ENCODE measurements at places on chromosomes 6 and 20.

DNA sequence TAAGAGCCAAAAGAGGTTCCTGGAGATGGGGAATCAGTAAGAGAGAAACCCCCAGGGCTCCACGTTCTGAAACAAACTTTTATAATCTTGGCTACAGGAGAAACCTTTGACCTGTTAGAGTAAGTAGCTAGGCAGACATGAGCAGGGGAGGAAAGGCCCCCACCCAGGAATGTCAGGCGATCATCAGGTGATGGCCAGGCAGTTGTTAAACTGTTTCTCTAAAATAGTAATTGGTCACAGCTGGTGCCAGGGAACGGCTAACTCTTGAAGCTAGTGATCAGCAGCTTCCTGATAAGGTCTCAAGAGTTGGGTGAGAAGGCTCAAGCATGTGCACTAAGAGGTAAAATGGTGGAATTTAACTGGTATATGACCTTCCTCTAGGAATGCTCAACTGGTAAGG is 263.8 kb downstream of the HDGFL1 start:
- no peak for DNase-seq

DNA sequence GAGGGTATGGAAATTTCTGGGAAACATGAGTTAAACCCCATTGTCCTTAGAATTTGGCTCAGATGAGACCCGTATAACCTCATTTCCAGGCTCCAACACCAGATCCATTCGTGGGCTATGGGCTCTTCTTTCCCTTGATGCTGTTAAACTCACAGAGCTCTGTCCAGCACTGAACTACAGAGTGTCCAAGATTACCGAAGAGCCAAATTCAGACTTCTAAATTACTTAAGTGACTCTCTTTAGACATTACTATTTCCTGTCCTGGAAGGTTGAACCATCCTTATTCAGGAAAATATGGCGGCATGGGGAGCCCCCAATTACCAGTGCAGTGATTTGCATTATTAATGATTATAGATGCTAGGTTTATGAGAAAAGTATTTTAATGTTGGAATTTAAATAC is 124.9 kb upstream of the EDN1 start:
- DNase-seq, result no peak

DNA sequence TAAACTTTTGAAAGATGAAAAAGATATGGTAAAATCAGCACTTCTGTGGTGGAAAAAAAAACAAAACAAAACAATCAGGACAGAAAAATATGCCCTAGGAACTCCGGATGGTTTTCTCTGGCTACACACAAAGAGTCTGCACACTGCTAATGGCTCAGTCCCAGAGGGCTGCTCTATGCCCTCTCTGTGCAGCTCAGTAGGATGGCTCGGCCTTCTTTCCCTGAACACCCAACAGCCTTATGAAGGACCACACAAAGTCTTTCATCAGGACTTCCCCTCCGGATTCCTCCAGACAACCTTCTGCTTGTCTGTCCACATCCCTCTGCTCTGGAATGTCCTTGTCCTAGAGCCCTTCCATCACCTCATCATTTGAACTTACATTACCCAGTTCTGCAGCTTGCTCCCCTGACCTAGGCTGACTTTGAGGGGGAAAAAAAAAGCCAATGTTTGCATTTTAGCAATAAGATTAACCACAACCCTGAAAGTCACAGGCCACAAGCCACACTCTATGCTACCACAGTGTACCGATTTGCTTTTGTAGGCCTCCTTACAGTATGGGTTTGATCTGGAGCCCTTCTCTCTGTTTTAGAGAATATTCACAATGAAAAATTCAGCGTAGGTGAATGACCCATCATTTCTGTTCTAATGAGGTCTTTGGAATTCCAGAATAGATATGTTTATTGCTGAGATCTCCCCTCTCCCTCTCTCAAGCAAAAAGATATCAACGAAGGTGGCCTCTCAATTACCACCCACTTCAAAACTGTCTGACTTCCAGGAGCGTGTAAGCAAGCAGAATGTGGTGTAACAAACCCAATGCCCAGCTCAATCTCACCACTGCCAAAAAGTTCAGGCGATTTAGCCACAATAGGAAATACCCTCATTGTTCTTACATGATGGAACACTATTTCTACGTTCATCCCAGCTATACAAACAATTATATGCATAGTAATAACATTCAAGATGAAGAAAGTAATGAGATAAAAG is 164.0 kb downstream of the GMDS start:
- DNase-seq, result no peak

GRCh38 chr6:22411376-22412105 is 114.7 kb upstream of the PRL start:
- DNase-seq, result no peak

- DNase-seq, result peak; percentile 47
These were observed 33.1 kb upstream of the CHRNA4 start for GRCh38 chr20:63394069-63394919.
